Activated CD8-positive, alpha-beta memory T cell treated with anti-CD3 and anti-CD28 coated beads, Interleukin-2, amount 10 ng/mL, durations not matched to agents 7 days and 5 days (primary cell): ENCODE measurements at places on chromosomes 1 and 21.

DNA sequence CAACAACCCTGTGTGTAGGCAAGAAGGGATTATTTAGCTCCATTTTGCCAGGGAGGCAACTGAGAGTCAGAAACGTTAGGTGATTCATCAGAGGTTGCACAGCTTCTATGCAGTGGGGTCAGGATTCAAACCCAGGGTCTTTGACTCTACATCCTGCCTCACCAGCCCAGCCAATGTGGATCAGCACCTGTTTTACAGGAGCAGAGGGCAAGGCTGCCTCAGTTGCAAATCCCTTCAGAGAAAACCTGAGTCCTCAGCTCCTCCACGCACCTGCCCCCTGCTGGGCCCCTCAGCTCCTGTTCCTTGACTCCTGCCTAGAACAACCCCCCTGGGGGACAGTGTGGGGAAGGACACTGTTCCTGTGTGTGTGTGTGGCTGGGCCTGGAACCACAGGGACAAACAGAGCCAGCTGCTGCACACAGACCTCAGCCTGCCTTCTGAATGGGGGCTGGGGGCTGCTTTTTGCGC lies 61.6 kb downstream of the LRRN2 start:
- DNase-seq, result no peak

DNA sequence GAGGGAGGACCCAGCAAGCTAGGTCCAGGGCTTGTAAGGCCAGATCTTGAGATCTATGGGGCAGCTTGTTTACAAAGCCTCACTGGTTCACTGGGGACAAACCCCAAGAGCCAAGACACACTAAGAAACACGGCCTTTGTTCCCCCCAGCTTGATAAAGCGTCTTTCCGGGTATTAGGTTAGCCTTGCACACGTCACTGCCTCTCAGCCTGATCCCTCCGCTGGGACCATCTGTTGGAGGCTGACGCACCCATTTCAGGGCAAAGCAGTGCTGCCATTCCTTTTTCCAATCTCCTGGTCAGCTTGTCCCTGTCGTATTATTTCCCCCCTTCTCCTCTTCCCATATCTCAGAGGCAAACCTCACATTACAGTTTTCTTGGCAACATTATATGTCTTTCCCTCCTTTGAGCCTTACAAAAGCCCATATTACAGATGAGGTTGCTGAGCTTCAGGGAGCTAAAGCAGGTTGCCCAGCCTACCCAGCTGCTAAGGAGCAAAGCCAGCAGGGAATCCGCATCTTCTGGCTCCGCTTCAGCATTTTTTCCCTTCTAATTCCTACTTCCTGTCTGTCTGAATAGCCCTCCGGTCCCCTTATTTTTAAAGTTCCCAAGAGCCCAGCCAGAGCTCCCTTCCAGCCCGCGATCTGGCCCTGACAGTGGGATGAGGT lies 4.1 kb downstream of the HEYL start:
- DNase-seq, result no peak

- no peak for DNase-seq
Observed at GRCh38 chr1:18644973-18645746, 14.5 kb downstream of the PAX7 start.

- no peak for DNase-seq
Observed at GRCh38 chr1:181514298-181515290, 31.3 kb downstream of the CACNA1E start.

GRCh38 chr1:235127732-235128455 lies 743 bp downstream of the TOMM20 start:
- DNase-seq, result no peak

GRCh38 chr1:12541274-12542137 lies 76.5 kb downstream of the DHRS3 start:
- DNase-seq, result no peak

DNA sequence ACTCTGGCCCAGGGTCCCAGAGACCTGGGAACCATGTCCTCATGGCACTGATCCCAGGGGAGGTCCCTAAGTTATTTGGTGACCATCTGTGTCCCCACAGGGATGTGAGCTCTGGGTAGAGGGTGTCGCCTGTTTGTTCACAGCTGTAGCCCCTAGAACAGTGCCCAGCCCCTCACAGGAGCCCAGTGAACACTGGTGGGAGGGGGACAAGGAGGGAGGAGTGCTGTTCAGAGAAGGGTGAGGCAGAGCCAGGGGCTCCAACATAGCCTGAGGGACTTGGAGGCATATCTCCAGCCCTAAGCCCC lies 450.4 kb downstream of the MATN1 start:
- DNase-seq, result no peak
